ENCODE measurements at places on chromosomes 5 and 9. TPM values are rescaled to one million over a fixed set of nuclear protein-coding genes. Genes with fewer than 3 reads are reported as not detected.

PDE8B gene
- under 0.01 TPM for total RNA-seq

GABRA1 gene
- not detected for total RNA-seq

SLC34A3 gene
- total RNA-seq: not detected

NRG2 gene
- total RNA-seq: 0.93 TPM

GABRG2 gene
- total RNA-seq: not detected

IFNA8 gene
- not detected for total RNA-seq

NIM1K gene
- not detected for total RNA-seq

LRRC14B gene
- total RNA-seq: not detected

PRRC1 gene
- 76.8 TPM for total RNA-seq

HRH2 gene
- not detected for total RNA-seq

FKTN gene
- total RNA-seq: 49.6 TPM

TAS2R1 gene
- not detected for total RNA-seq

COL5A1 gene
- 109 TPM for total RNA-seq

SLCO6A1 gene
- not detected for total RNA-seq

SEC16A gene
- 57.2 TPM for total RNA-seq

All from thoracic aorta endothelial cell (primary cell).